ENCODE measurements at places on chromosomes 5 and 9. TPM values are rescaled to one million over a fixed set of nuclear protein-coding genes. Genes with fewer than 3 reads are reported as not detected.

DNA sequence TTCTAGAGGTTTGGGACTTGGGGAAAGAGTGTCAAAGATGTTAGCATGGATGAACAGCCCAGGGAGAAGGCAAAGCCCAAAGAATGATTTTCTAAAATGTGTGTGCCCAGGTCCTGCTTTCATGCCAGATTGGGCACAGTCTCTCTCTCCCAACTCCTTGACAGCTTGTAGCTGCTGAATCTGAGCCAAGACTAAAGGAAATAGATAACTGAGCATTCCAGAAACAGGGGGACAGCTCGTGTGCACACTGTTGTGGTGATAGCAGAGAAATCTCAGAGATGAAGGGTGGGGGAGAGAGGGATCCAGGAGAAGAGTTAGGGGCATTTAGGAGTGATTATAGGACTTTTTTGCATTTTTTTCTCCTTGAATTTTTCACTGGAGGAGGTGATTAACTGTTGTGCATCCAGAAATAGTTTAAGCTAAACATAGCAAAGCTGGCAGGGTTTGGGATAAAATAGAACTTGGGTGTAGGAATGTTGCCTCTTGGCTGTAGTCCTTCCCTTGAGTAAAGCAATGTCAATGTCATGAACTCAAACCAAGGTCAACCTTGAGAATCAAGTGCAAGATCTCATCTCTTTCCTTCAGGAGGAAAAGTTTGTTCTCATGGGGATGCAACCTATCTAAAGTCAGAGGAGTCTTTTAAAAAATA, 245.9 kb downstream of the SH3GL2 start:
- no peak for DNase-seq

DNA sequence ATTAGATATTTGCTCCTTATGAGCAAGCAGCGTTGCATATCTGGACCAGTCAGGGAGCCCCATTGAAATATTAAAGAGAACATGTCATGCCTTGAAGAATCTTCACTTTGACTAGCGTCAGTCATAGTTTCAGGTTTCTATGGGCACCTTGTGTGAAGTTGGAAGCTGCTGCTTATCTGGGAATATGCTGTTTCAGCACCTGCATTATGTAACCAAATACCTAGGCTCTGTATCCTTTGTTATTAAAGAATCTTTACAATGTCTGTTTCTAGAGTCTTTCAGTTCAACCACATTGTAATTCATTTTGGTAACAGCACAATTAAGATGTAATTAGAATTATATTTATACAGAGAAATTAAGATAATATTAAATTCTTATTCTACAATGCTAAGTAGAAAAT, 818.8 kb upstream of the TYRP1 start:
- DNase-seq = no peak

The SLC34A3 gene
- total RNA-seq = 0.48 TPM

DNA sequence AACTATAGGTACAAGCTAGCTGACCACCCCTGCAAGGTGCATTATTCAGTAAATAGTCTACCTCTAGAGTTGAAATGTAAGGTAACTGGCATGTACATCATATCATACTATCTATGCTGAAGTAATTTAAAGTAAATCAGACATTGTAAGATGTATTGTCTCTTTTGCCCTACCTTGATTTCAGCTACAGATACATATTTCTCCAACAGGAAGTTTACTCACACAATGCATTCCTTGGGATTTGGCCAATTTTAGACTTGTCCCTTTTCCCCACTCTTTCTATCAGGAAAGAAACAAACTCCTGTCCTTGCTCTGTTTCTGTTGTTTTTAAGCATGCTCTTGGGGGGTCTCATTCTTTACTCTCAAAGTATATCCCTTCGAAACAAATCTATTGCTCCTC, 58.5 kb upstream of the TSLP start:
- no peak for DNase-seq

The OTULIN gene
- total RNA-seq = 5.0 TPM

GRCh38 chr9:89455356-89455824, 42.5 kb downstream of the SEMA4D start:
- DNase-seq = no peak

The LHX3 gene
- not detected for total RNA-seq

GRCh38 chr5:83426855-83427254, 44.7 kb upstream of the VCAN start:
- DNase-seq = no peak

The MZB1 gene
- not detected for total RNA-seq

The HTR4 gene
- not detected for total RNA-seq

GRCh38 chr9:101707721-101708120, 30.7 kb downstream of the GRIN3A start:
- DNase-seq = no peak

DNA sequence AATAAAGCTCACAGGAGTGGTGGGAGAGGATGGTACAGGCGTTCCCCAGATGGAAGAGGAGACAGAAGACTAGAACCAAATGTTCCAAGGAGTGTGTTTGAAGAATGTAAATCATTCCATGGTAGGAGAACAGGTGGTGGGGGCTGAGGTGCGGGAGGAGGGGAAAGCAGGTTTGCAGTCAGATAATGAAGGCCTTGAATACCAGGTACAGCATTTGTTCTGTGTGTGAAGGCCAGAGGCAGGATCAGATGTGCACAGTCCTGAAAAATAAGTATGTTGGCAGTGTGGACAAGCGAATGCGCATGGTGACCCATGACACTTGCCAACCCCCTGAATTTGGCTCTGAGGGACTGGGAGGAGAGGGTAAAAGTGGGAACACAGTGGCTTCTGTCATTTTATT, 59.9 kb upstream of the ALDH1B1 start:
- DNase-seq = no peak

GRCh38 chr9:29714860-29715259, 2141.6 kb upstream of the C9orf72 start:
- no peak for DNase-seq

The NUTM2F gene
- total RNA-seq = not detected

GRCh38 chr5:61301341-61302199, 30.5 kb upstream of the ZSWIM6 start:
- DNase-seq = no peak

DNA sequence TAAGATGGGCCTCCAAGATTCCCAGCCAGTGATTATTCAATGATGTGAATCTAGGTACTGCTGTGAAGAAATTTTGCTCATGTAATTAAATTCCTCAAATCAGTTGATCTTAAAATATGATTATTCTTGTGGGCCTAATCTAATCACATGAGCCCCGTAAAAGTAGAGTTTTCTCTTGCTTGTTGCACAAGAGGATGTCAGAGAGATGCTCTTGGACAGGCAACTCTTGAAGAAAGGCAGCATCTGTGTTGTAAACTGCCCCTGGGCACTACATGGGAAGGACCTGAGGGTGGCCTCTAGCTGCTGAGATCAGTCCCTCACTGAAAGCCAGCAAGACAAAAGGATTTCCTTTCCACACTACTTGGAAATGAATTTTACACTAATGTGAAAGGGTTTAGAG, 132.9 kb downstream of the TRPM3 start:
- DNase-seq = no peak

The TMEM232 gene
- total RNA-seq = 1.3 TPM

- peak; percentile 16 for DNase-seq
These were observed 34.9 kb upstream of the ATP6V1G1 start for GRCh38 chr9:114552706-114553105.

GRCh38 chr5:16871746-16872339, 64.2 kb downstream of the MYO10 start:
- no peak for DNase-seq
